ENCODE measurements at places on chromosomes 1 and 21.

- DNase-seq, result no peak
These were observed 9.5 kb downstream of the SLC45A3 start for GRCh38 chr1:205670611-205671430.

DNA sequence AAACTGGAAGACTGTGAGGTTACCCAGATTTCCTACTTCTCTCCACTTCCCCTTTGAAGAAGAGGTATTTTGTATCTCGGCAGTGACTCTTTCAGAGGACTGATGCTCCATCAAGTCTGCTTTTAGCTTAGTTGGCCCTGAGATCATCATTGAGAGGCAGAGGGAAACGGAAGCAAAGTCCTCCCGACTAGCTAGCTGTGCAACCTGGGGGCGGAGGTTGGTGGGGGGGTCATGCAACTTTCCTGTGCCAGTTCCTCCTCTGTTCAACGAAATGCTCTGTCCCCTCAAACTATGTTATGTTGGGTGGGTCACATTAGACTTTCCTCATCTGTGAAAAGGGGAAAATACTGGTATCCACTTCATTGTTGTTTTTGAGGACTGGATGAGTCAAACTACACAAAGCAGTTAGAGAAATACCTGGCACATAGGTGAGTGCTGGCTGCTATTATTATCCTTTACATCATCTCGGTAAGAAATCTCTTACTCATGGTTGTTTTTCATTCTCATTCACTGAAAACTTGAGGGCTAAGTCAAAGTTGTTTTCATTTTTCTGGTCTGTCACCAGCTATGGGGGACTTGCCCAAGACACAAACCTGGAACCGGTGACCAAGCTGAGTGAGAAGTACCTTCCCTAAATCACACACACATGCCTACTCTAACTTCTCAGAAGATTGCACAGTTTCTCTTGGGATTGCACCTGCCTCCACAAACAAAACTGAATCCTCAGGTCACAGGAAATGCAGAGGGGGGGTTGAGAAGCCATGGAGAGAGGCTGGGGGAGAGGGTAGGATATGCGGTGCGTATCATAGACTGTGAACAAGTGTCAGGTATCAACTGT is 83.3 kb downstream of the ABCA4 start:
- DNase-seq, result no peak

DNA sequence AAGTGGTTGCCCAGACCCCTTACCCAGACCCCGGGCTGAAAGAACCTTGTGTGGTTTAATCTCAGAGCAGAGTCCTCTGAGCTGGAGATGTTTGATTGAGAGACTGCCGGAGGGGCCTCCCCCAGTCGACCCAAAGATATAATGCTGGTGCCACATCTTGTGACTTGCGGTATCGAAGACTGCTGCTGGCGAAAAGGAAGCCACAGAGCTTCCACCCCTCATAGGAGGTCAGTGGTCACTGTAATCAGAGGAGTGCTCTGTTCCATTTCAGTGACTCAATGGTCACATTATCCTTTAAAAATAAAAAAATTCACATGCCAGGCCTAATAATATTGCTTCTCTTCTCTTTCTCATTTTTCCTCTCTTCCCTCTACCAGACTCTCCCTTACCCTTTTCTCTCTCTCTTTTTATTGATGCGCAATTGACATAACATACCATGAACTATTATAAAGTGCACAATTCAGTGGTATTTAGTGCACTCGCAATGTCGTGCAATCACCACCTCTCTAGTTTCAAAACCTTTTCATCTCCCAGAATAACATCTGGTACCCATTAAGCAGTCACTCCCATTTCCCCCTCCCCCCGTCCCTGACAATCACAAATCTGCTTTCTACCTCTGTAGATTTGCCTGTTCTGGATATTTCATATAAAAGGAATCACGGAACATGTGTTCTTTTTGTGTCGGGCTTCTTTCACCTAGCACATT is 52.6 kb upstream of the LYST start:
- no peak for DNase-seq

GRCh38 chr1:64098846-64099582 is 104.4 kb upstream of the UBE2U start:
- DNase-seq, result no peak

- DNase-seq, result no peak
These were observed 72.6 kb upstream of the IPO9 start for GRCh38 chr1:201756406-201756805.

DNA sequence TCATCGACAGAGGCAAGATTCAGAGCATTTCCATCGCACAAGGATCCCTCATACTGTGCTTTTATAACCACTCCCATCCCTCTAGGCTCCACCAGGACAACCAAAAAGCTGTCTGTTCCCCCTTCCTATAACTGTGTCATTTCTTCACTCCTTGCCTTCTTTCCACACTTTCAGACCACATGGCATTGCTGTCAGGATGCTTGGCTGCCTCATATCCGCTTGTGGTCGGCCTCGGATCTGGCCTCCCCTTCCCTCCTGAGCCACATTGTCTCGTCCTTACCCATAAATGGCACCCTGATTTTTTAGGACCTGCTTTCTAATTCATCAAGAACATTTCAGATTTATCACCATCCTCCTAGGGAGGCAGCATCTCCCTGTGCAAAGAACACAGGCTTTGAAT is 80.5 kb downstream of the HIVEP3 start:
- DNase-seq, result no peak

- DNase-seq, result no peak
These were observed 37.3 kb downstream of the COL24A1 start for GRCh38 chr1:86119214-86119764.

- no peak for DNase-seq
These were observed 64.8 kb downstream of the EPHB2 start for GRCh38 chr1:22775478-22775877.

GRCh38 chr1:71940261-71940660 is 342.1 kb downstream of the NEGR1 start:
- DNase-seq, result no peak

- no peak for DNase-seq
These were observed 85.7 kb downstream of the BRINP2 start for GRCh38 chr1:177256153-177257075.

DNA sequence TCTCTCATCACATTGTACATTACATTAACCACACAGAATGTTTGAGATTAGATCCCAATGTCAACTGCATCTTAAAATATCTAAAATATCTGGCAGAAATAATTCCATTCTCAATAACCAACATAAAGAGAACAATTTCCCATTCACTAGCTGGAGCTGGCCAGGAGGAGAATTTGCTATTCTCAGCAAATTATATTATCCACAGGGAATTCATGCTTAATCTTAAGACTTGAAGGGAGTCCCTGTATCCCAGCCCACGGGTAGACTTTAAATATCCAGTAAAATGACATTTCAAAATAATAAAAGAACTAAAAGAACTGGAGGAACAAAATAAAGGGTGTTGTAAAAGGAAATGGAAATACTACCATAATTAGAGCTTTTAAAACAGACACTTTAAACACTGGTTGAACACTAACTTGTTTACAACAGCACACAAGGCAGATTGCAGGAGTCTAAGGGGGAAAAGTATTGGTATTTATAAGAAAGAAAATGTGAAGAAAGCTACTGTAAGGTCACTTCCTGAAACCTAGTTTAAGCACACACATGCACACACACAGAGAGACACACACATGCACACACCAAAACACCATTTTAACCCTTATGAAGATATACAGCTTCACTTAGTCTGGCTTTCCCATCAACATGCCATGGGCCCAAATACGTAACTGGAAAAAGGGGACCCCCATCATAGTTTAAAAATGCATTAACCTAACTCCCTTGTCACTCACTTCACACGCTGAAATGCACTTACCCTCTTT is 107.0 kb downstream of the PTPN14 start:
- no peak for DNase-seq

- no peak for DNase-seq
These were observed 6.9 kb downstream of the MIB2 start for GRCh38 chr1:1622010-1622787.

- DNase-seq, result no peak
These were observed 26.1 kb downstream of the NR5A2 start for GRCh38 chr1:200053646-200054045.

DNA sequence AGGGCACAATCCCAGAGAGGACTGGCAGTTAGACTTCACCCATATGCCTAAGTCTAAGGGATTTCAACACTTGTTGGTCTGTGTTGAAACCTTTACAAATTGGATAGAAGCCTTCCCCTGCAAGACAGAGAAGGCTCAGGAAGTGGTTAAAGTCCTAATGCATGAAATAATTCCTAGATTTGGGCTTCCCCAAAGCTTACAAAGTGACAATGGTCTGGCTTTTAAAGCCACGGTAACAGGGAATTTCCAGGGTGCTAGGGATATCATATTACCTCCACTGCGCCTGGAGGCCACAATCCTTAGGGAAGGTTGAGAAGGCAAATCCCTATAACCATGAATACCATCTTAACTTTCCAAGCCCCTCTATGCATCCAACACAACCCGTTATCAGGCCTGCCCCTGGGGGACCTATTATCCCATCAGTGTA is 3.3 kb upstream of the FMO4 start:
- DNase-seq, result no peak

Measured in stimulated activated CD4-positive, alpha-beta T cell treated with anti-CD3 and anti-CD28 coated beads, Interleukin-2, amount 100 ng/mL, for 48 hours (primary cell).